Renal cortex interstitium (tissue), 15 donors: ENCODE measurements at places on chromosomes 4 and X.

- no peak for DNase-seq
Observed at GRCh38 chrX:121782544-121782943, 735.1 kb downstream of the GLUD2 start.

DNA sequence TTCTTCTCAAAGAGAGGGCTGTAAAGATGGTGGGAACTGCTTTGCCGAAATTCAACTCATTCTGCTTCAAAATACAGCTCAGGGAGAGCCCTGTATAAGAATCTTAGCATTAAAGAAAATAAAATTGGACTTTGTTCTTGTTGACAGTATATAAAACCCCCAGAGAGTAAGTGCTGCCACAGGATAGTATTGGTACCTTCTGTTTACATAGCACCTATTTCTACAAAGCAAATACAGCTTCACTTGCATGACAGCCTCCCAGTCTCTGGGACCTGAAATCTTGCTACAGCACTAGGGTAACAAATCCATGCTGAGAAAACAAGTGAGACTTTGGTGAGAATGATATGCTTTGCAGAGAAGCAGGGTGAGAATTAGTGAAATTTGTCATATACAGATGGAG lies 428.6 kb downstream of the ADGRL3 start:
- DNase-seq = no peak

GRCh38 chrX:23511793-23512192 lies 155.5 kb upstream of the PRDX4 start:
- no peak for DNase-seq

GRCh38 chr4:108395786-108396185 lies 224.6 kb upstream of the RPL34 start:
- no peak for DNase-seq

DNA sequence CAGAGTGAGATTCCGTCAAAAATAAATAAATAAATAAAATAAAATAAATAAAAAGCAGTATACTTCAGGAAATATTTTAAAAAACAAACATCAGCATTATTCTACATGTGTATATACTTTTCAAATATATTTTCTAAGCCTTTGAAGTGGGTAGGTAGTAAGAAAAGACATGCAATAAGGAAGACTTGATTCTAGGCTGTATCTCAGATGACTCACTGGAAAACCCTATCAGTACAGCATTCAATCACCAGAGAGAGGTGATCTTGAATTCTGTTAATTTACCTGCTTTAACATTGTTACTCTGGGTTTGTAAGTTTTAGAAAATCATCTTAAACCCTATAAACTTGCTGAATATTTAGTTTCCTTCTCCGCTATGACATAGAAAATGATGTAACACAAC lies 106.6 kb upstream of the NAP1L5 start:
- no peak for DNase-seq

GRCh38 chr4:128880662-128881061 lies 71.2 kb downstream of the JADE1 start:
- DNase-seq = no peak
